HCEC 1CT (cell line): ENCODE measurements at places on chromosomes 5 and 9.

DNA sequence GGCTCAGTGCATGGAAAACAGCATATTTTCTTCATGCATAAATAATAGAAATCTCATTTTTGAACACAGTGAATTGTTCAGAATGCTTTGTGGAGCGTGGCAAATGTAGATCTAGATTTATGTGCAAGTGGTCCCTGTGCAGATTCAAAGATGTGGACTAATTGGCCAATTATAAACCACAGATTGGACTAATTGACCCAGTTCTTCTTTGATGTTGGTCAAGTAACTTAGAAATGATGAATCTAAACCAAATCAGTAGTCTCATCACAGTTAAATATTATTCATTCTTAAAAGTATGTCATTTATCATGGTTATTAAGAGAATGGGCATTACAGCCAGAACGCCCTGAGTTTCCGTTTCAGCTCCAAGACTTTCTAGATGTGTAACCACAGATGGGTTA, 11.7 kb upstream of the PDE4D start:
- no peak for DNase-seq

- no peak for DNase-seq
These were observed 16.4 kb downstream of the JADE2 start for GRCh38 chr5:134541736-134542376.

DNA sequence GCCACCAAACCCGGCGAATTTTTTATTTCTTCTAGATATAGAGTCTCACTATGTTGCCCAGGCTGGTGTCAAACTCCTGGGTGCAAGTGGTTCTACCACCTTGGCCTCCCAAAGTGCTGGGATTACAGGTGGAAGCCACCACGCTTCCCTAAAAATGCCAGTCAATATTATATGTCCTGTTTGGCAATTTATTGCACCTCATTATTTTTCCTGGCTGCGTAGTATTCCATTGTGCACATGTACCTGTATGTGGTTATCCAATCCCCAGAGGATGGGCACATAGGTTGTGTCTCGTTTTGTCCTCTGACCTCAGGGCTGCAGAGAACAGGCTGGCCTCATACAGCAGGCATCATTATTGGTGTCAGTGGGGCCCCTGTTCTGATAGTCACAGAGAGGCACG, 181.7 kb downstream of the C9orf50 start:
- DNase-seq = no peak

GRCh38 chr5:67047160-67047559, 149.4 kb downstream of the CD180 start:
- DNase-seq = no peak

GRCh38 chr9:137760426-137760825, 117.2 kb upstream of the CACNA1B start:
- no peak for DNase-seq

DNA sequence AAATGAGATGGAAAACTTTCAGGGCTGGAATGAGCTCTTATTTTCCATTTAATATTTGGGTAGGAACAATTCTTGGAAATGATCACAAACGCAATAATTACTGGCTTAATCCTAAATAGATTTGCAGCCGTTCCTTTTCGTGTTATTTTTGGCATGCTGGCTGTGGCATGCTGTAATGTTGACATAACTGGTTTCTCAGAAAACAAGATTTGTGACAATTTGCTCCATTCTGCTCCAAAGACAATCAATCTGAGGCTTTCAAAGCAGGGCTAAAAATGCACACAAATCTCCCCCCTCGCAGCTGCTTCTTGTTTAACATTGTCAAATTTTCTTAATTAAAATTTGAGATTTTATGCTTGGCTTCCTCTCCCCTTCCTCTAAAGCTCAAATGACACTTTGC, 151.2 kb downstream of the TTC39B start:
- no peak for DNase-seq

DNA sequence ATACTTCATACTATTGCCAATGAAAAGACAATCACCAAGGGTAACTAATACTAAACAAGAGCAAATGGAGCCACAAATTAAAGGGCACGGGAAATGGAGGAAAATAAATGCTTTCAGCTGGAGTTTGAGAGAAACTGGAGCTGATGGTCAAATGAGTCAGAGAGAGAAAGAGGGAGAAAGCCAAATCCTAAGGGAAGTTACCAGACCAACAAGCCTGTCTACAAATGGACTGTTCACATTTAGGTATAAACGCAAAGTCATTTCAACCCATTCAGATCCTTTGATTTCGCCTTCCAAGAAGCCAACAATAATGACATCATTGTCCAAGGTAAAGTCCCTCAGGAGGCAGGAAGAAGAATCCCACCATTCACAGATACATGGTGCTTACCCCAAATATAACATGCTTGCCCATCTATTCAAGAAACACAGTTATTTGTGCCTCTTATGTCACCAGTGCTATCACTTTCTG, 351.8 kb downstream of the RAB3C start:
- no peak for DNase-seq

GRCh38 chr5:175214152-175214551, 229.8 kb downstream of the DRD1 start:
- peak; percentile 3 for DNase-seq

GRCh38 chr5:124865603-124866354, 119.3 kb upstream of the ZNF608 start:
- no peak for DNase-seq

- DNase-seq = peak; percentile 57
These were observed 639.7 kb downstream of the CCDC171 start for GRCh38 chr9:16192403-16193017.

- DNase-seq = no peak
These were observed 90.8 kb downstream of the CAAP1 start for GRCh38 chr9:26801772-26802171.

- DNase-seq = peak; percentile 42
These were observed 13.9 kb downstream of the PRRC2B start for GRCh38 chr9:131407717-131408195.

- DNase-seq = no peak
These were observed 5.2 kb upstream of the DEPDC1B start for GRCh38 chr5:60705144-60705543.

- no peak for DNase-seq
These were observed 14.9 kb downstream of the LARP1 start for GRCh38 chr5:154770111-154770510.
